ENCODE measurements at places on chromosomes 13 and 19.

GRCh38 chr13:110923777-110924638 is 9.1 kb upstream of the ANKRD10 start:
- no peak for DNase-seq

DNA sequence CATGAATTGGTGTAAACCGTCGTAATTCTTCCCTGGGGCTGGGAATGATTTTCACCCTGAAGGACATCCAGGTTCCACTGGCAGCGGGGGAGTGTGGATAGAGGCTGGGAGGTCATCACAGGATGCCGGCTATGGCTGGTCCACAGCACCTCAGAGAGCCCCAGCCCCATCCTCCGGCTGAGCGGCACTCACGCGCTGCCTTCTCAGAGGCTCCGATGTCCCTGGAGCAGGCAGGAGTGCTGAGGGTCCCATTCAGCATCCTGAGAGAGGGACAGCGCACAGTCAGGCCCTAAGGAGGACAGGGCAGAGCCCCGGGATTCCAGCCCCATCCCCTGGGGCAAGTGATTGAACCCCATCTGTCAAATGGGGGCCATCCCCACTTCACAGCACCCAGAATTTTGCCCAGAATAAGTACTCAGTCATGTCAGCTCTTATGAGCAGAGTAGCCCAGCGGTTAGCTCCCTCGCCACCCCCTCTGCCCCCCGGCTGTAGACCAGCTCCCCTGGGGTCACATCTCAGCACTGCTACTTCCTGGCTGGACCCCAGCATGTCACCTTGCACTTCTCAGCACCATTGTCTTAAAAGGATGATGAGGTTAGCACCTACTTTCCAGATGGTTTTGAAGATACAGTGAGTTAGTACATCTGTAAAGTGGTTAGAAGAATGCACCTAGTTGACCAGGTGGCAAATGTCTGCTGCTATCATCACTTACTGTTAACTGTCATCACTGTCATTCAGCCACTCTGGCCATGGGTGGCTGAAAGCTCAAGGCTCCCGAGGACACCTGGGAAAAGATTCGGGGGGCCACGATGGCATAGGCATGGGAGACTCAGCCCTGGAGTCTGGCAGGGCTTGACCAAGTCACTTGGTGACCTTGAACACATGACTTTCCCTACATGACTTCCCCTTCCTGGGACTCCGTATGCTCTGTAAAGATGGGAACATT is 11.9 kb downstream of the GRAMD1A start:
- no peak for DNase-seq

DNA sequence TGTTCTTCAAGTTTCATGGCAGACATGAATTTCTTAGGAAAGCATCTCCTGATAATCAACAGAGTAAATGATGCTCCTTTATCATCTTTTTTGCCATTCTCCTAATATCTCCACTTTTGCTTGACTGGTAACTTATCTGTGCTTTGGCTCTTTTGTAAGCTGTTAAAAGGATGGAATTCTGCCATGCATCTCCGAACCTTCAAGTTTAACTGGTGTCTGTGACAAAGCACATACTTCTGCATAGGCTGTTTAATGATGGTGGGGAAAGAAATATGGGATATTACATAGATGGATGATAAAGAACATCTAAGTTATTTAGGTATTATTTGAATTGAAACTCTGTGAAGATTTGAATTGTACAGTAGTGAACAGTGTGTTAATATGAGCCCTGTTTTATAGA is 866.9 kb upstream of the SLITRK1 start:
- DNase-seq: no peak

- DNase-seq: no peak
Observed at GRCh38 chr19:47187797-47188196, 43.2 kb downstream of the BBC3 start.

DNA sequence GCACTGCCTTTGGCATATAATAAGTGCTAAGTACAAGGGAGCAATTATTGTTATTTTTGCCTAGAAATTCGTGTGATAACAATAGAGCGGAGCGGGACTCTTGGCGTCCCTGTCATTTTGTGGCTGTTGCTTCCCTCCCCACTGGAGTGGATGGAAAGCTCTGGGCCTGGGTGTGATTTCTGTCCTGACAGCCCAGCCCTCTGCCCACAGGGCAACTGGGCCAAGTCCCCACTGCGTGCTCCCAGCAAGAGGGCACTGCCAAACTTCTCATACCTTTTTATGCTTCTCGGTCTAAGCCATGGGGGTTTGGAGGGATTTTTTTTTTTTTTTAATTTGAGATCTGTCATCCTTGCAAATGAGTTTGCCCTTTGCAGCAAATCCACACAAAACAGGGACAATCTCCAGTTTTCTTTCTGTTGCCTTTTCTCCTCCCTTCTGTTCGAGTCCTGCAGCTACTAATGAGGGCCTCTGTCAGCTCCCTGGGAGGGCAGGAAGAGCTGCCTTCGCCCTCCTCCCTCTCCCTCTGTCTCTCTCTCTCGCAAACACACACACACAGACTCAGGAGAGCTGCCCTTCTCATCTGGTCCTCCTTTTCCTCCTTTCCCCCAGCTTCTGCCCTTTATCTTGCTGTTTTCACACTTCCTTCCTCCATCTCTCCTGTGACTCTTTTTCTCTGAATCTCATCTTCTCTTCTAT is 103.9 kb downstream of the DNAJC15 start:
- no peak for DNase-seq

DNA sequence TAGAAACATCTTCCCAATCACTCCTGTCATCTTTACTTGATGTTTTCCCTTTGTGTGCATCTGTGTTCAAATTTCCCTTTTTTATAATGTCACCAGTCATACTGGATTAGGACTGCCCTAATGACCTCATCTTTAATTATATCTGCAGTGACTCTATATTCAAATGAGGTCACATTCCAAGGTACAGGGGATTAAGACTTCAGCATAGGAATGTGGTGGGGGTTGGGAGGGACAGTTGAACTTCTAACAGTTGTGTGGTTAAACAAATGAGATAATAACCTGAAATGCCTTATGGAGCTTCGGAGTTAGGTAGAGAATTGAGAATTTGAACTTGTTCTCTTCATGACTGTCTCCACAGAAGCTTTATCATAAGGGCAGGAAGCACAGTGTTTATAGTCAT is 23.0 kb downstream of the PAN3 start:
- no peak for DNase-seq

- no peak for DNase-seq
Observed at GRCh38 chr13:37144661-37145060, 39.2 kb upstream of the CSNK1A1L start.

DNA sequence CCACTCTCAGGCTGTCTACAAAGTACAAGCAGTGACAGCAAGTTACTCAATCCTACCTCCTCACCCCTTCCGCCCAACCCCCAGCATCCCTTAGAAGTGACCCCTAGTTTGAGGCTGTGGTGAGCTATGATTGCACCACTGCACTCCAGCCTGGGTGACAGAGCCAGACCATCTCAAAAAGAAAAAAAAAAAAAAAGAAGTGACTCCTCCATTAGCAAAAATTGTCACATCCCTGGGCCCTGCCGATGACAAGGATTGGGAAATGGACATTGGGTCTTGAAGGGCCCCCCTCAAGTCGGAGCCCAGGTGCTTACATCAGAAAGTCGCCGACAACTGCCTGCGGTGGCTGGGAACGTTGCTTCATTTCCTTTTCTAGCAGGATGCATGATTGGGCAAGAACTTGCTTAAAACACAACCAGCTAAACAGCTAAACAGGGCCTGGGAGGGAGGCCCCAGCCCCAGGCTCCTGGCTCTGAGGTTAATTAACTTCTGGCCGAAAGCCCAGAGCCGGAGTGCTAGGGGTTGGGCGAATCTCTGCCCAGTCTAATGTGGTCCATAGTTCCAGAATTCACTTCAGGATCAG is 15.3 kb downstream of the RAB3D start:
- no peak for DNase-seq

- no peak for DNase-seq
Observed at GRCh38 chr19:5997371-5997770, 19.4 kb upstream of the RANBP3 start.

DNA sequence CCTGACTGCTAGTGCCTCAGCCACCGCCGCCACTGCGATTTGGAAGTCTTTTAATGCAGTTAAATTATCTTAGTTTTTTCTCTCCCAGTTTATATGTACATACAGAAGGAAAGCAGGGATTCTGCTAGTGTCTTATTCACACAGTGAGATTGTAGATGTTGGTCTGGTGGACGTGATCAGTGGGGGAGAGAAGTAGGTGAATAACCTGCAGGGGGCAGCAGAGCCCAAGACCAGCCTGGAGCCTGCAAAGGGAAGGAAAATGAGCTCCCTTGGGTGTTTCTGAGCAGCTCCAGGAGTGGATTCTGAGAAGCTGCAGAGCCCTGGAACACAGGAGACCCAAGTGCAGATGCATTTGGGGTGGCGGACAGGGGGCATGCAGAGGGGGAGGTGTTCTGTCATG is 26.3 kb downstream of the ZNF844 start:
- DNase-seq: peak; percentile 56

GRCh38 chr13:26220575-26220974 is 1.5 kb downstream of the RNF6 start:
- DNase-seq: no peak

- no peak for DNase-seq
Observed at GRCh38 chr13:38950987-38951386, 39.6 kb downstream of the STOML3 start.

GRCh38 chr19:46296722-46297461 is at the start of gene HIF3A:
Gene HIF3A (plus strand): TSS chr19:46297042. CDS start chr19:46297077, 35 bp downstream.
- DNase-seq: no peak

DNA sequence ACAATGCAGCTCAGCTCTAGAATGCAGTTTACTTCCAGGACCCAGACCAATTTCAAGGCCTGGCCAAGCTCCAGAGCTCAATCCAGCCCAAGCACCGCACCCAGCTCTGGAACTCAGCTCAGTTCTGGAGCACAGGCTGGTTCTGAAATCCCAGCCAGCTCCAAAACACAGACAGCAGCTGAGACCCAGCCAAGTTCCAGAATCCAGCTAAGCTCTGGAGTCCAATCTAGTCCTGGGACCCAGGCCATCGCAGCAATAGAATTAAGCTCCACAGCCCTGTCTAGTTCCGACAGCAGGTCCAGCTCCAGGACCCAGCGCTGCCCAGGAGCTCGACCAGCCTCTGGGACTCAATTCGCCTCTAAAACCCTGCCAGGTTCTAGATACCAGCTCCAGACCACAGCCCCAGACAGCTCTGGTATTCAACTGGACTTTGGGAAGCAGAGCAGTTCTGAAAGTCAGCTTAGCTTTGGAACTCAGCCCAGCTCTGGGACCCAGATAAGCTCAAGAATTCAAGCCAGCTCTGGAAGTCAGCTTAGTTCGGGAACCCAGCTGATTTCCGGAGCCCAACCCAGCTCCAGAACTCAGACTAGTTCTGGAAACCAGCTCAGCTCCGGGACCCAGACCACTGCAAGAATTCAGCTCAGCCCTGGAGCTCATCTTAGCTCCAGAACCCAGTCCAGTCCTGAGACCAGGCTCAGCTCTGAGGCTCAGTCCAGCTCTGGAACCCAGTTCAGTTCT is 6.8 kb downstream of the GIPC3 start:
- no peak for DNase-seq

DNA sequence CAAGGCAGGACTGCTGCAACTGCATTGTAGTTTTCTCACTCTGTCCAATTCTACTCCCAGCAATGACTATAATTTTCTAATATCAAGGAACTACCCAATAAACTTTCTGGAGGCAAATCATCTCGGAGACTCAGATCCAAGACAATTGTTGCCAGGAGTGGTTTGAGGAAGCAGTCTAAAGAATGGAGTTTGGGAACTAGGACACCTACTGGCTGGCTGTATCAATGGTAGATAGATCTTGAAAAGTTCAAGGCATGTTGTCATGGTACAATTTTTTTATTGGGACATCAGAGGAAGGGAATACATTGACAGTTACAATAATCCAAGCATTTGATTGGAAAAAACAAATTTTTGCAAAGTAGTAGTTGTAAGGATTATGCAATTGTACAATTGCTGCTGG is 648.3 kb upstream of the SLITRK6 start:
- no peak for DNase-seq

DNA sequence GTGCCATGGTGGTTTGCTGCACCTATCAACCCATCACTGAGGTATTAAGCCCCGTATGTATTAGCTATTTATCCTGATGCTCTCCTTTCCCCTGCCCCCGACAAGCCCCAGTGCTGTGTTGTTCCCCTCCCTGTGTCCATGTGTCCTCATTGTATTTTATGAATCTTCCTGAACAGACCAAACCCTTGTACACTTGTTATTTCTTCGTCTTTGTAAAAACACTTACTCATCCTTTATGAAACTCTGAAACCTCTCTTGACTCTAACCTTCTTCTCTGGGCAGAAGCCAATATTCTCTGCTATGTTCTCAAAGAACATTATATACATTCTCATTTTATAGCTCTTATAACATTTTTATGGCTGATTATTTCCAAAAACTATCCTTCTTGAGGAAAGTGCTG is 746.9 kb downstream of the EFNB2 start:
- no peak for DNase-seq

DNA sequence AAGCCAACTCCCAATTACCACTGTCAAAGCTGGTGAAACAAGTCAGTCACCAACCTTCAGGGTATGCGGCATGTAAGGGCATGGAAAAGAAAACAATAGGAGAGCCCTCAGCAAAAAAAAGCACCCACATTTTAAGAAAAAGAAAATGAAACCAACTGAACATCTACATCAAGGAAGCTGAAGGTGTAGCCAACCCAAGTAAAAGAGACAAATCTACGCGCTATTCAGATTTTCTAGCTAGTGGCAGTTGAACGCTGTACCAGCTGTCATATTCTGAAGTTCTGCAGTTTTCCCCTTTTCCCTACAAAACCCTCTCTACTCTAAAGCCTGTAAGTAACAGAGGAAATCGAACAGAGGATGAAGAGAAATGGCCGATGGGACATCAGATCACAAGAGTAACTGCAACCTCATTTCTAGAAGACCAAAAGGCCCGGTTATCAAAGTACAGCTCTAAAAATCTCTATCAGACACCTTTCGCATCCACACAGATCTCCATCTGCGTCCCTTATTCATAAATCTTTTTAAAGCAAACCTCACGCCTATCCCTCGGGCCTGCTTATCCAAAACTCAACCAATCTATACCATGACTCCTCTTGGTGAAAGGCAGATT is 1.4 kb downstream of the MYCBP2 start:
- no peak for DNase-seq
